ENCODE measurements at places on chromosomes 5 and 9. TPM values are rescaled to one million over a fixed set of nuclear protein-coding genes. Genes with fewer than 3 reads are reported as not detected.

GRCh38 chr5:61689153-61689846 is 357.2 kb downstream of the ZSWIM6 start:
- H3K36me3 ChIP-seq = no peaks in the 10 kb centered on the region
- H3K4me3 ChIP-seq = no peak overlapping the region
- H3K27ac ChIP-seq = no peak overlapping the region
- no peaks in the 10 kb centered on the region for H3K27me3 ChIP-seq

GRCh38 chr5:119829341-119829740 is 200.0 kb downstream of the FAM170A start:
- no peaks in the 10 kb centered on the region for H3K4me1 ChIP-seq
- no peaks in the 10 kb centered on the region for H3K27me3 ChIP-seq
- no peak overlapping the region for H3K27ac ChIP-seq
- H3K4me3 ChIP-seq = no peak overlapping the region
- H3K36me3 ChIP-seq = no peaks in the 10 kb centered on the region

DNA sequence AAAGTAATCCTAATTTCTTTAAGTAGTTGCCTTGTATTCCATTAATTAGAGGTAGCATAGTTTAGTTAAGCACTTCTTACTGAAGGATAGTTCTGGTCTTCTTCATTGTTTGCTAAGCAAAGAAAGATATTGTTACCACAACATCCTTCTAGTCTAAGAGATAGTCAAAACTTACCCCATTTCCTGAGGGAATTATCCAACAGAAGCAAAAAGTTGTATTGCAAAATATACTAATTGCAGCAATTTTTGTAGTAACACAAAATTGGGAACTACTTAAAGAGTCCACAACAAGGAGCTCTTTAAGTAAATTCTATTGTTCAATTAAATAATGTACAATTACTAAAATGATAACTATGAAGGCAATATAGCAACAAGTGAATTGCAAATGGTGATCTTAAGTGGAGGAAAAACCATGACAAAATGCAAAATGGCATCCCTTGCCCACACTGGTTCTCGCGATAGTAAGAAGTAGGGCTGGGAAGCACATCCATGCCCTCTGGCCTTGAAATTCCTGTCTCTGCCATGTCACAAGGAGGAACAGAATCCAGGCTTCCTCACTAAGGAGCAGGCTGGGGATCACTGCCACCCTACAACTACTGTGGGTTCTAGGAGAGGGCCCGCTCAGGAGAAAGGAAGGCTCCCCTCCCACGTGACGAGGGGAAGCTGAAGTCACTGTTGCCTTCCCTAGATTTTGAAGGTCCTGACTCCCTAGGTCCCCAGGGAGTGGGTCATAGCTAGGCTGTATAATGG is 23.3 kb upstream of the MEGF9 start:
- H3K4me3 ChIP-seq = no peak overlapping the region
- H3K27ac ChIP-seq = no peak overlapping the region
- DNase-seq = no peak
- no peaks in the 10 kb centered on the region for H3K4me1 ChIP-seq

DNA sequence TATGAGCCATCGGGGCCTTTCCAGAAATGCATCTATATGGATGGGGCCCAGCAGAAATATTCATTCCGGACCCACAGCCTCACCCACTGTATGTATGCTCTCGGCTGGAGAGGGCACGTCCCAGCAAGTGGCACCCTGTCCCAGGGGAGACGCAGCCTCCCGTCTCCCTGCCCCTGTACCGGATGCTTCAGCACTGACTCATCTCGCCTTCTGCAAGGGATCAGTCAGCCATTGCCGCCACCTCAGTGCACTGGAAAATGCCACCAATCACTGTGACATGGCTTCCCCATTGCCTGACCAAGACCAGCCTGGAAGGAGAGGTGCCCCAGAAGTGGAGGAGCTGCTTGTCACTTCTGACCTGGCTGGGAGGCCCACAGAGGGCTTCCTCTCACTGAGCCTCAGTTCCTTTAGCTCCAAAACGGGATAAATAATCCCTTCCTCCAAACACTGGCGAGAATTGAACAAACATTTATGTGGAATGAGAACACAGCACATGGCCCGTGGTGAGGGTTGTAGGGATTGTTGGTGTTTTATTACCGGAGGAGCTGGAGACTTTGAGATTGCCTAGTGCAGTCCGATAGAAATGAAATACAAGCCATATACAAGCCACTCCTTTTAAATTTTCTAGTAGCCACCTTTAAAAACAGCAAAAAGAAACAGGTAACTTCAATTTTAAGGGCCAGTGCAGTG is 43.9 kb upstream of the ORM1 start:
- no peaks in the 10 kb centered on the region for H3K36me3 ChIP-seq
- peak; percentile 18 for DNase-seq
- H3K27ac ChIP-seq = no peak overlapping the region
- H3K4me1 ChIP-seq = no peaks in the 10 kb centered on the region
- no peaks in the 10 kb centered on the region for H3K27me3 ChIP-seq
- no peak overlapping the region for H3K4me3 ChIP-seq

GRCh38 chr5:125267636-125268248 is 521.3 kb upstream of the ZNF608 start:
- DNase-seq = no peak
- no peak overlapping the region for H3K4me3 ChIP-seq
- H3K27me3 ChIP-seq = no peaks in the 10 kb centered on the region
- H3K4me1 ChIP-seq = no peaks in the 10 kb centered on the region
- no peaks in the 10 kb centered on the region for H3K36me3 ChIP-seq
- no peak overlapping the region for H3K27ac ChIP-seq

DNA sequence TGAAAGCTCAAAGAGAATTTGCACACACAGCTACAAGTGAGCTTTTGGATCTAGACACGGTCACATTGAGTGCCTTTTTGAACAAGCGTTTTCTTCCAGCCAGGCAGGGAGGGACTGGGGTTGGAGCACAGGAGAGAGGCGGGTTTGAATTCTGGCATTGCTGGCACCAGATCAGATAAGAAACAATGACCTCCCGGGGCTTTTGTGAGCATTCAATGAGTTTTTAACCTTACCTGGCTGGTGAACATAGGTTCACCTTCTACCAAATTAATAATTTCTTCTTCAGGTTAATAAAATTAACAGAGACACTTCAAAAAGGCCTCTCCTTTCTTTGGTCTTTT is 312.9 kb upstream of the MSX2 start:
- H3K27me3 ChIP-seq = no peaks in the 10 kb centered on the region
- H3K4me1 ChIP-seq = no peaks in the 10 kb centered on the region
- H3K27ac ChIP-seq = no peak overlapping the region
- H3K4me3 ChIP-seq = no peak overlapping the region
- DNase-seq = no peak

GRCh38 chr9:34403554-34404380 is 27.1 kb upstream of the MYORG start:
- H3K36me3 ChIP-seq = peaks cover 73% of the 10 kb centered on the region
- peak; percentile 66 for DNase-seq
- H3K27ac ChIP-seq = no peak overlapping the region

- no peak overlapping the region for H3K27ac ChIP-seq
- DNase-seq = no peak
- no peaks in the 10 kb centered on the region for H3K27me3 ChIP-seq
- H3K4me1 ChIP-seq = no peaks in the 10 kb centered on the region
Observed at GRCh38 chr5:15320871-15321270, 179.1 kb upstream of the FBXL7 start.

DNA sequence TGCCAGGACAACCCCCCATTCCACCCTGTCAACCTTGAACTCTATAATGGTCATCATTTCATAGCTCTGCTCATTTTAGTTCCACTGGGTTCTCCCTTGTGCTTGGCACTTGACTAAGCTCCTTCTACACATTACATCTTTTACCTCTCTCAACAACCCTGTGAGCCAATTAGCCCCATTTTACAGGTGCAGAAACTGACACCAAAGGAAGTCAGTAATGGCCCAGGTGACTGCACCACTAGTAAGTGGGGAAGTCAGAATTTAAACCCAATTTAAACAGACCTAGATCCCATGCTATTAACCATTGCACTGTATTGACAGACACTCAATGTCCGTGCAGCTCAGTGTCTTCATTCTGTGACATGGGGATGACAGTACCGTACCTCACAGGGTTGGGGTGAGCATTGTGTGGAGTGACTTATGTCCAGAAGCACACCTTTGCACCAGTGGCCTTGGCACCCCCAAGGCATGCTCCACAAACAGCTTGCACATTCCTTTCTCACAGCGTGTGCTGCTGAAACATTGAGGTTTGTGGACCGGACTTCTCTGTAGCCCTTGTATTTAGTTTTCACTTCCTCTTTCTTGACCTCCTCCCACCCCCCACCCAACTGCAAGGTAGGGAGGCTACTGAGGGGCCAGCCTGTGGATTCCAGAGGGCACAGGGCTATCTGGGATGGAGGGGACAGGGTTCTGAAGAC is 23.1 kb downstream of the IRF1 start:
- H3K4me1 ChIP-seq = peaks cover 68% of the 10 kb centered on the region
- H3K27ac ChIP-seq = no peak overlapping the region
- no peak overlapping the region for H3K4me3 ChIP-seq
- H3K27me3 ChIP-seq = no peaks in the 10 kb centered on the region

SLC46A2 gene
- 0.19 TPM for total RNA-seq

GRIN3A gene
- total RNA-seq = 0.21 TPM

CAVIN4 gene
- total RNA-seq = 90.8 TPM

ZBTB26 gene
- total RNA-seq = 2.5 TPM

ADGRD2 gene
- total RNA-seq = not detected

ANKRD20A1 gene
- total RNA-seq = 0.63 TPM

All from heart left ventricle (tissue), 16 donors.